ENCODE measurements at places on chromosomes 11 and 22. TPM values are rescaled to one million over a fixed set of nuclear protein-coding genes. Genes with fewer than 3 reads are reported as not detected.

DNA sequence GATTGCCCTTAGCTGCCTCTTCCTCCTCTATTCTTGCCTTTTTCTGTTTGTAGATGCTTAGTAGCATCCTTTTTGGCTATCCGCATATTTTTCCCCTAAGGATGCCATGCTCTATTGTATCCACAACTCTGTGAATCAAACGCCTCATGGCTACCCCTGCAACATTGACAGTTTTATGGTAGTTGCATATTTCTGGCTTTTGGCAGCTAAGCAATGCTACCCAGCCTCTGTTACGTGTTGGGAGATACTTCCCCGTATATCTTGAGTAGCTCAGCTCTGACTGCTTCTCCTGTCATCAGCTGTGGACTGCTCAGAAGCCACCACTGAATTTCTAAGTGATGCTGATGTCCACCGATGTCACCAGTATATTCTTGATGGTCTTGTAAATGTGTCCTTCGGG, 15.1 kb upstream of the SLC3A2 start:
- DNase-seq = no peak

GRCh38 chr11:69123593-69124545, 31.9 kb upstream of the SMIM38 start:
- no peak for DNase-seq

- DNase-seq = no peak
These were observed 94.5 kb downstream of the CASP12 start for GRCh38 chr11:104803776-104804175.

DNA sequence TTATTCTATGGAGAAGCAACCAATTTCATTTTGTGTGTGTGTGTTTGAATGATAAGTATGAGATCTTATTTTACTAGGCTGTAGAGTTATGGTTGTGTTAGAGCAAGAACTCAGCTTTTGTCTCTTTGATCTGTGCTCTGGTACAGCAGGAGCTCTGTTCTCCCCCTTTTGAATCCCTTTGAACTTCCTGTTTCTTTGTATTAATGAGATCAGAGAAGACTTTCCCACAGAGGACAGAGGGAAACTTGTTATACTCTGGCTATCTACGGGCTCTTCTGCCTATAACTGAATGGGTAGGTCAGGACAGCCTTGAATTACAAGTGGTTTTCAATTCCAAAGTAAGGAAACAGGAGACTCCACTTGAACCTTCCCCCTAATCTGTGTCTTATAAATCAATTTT, 1015.0 kb upstream of the RAG2 start:
- no peak for DNase-seq

DNA sequence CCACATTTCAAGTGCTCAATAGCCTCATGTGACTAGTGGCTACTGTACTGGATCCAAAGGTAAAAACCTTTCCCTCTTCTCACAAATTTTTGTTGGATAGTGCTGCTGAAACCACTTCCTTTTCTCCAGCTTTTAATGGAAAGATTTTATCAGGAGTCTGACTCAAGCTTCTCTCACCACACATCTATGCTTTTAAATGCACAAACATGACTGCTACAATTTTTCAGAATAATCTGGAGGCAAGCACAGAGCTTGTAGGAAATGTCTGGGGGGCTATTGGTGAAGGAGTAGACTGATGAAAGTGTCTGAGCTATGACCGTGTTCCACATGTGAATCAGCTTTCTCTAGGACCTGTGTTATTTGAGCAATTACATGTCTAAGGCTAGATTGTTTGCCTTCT, 101.1 kb upstream of the FAT3 start:
- DNase-seq = no peak

- no peak for DNase-seq
These were observed 4.0 kb upstream of the MYO7A start for GRCh38 chr11:77124041-77124440.

- peak; percentile 39 for DNase-seq
These were observed 217.0 kb downstream of the DYNC2H1 start for GRCh38 chr11:103326070-103326794.

- DNase-seq = no peak
These were observed 11.7 kb downstream of the BTG4 start for GRCh38 chr11:111500481-111500880.

GRCh38 chr22:29689880-29690213, 30.0 kb upstream of the CABP7 start:
- DNase-seq = no peak

DNA sequence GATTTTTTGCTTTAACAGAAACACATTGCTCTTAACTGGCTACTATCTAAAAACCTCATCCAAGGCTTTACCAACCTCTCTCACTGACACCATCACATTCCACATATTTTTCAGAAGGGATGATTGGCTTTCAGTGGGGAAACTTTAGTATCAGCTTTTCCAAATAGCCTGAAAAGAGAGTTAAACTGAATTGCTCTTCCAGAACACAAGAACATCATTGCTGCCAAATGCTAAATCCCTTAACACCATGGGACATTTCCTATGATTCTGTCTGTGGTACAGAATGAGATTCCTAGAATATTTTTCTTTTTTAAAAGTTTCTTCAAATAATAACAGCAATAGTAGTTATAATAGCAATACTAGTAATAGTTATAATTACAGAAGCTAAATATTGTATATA, 45.4 kb downstream of the SOX6 start:
- DNase-seq = no peak

DNA sequence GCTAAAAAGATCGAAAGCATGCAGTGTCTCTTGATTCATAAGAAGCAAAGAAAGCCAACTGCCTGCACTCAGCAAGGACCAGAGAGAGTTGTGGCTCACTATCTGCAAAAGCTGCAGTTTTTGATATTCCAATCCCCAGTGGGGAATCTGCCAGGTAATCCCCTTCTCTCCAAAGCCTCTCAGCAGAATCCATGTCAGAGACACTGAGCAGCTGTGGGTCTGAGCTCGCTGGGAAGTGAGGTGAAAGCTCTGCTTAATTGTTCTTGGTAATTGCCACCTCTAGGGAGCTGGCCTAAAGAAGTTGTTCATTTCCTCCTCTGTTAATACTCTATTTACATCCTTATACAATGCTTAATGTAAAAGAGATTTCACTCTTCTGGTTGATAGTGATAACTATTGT, 261.3 kb upstream of the LRRC4C start:
- no peak for DNase-seq

DNA sequence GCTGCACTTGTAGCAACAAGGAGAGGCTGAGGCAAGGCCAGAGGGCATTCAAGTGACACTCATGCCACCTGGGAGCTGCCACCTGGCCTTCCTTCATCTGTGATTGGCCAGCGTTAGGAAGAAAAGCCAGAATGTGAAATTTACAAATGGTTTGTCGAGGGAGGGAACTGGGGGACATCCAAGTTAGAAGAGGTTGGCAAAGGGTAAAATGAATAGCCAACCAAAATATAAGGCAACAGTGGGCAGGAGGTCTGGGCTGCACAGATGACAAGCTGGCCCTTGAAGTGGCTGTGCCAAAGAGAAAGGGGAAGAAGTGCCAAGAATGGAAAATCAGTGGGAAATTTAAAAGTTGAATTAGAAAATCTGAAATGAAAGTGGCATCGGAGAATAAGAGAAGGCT, 221.4 kb downstream of the C11orf91 start:
- no peak for DNase-seq

Gene HORMAD2
- polyA plus RNA-seq = not detected

Gene GRIA4
- not detected for polyA plus RNA-seq

Gene PAMR1
- not detected for polyA plus RNA-seq

Data from immature natural killer cell (primary cell).